ENCODE measurements at places on chromosomes 5 and 9. TPM values are rescaled to one million over a fixed set of nuclear protein-coding genes. Genes with fewer than 3 reads are reported as not detected.

- no peak for DNase-seq
Observed at GRCh38 chr5:2622866-2623265, 128.6 kb downstream of the IRX2 start.

GRCh38 chr5:139839918-139840317 is 44.3 kb downstream of the PSD2 start:
- DNase-seq: no peak

GRCh38 chr5:61878471-61878870 is 427.5 kb upstream of the KIF2A start:
- no peak for DNase-seq

DNA sequence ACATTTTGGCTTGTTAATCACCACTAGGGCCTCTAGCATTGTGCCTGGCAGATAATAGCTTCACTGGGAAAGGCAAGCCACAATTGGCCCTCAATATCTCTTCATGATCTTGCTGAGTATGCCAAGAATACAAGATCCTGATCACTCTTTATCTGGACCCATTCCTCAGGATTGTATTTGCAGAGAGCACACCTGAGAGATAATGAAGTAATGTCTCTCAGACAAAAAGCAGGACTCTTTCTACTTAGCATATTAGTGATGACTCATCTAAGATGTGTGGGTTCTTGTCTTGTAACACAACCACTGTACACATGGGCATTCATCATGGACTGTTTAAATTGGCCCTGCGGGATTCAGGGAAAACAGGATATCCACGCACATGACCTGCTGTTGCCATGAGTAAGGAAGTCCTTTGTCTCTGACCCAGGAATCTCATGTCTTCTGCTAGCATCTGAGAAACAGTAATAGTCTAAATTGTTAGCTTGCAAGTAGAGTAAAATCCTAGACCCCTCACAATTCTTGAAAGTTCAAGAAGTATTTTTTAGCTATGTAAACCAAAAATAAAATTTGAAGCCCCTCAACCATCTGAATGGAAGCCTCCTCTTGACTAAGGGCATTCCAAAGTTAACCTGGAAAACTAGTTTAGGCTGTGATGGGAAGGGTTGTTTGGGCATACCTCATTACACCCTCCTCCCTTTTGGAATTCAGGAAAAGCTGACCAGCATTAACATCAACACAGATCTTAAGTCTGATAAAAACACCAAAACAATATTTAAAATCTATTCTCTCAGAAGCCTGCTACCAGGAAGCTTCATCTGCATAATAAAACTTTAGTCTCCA is 28.0 kb upstream of the NFIL3 start:
- no peak for DNase-seq

The ELAVL2 gene
- total RNA-seq: 0.92 TPM

- DNase-seq: no peak
Observed at GRCh38 chr9:105643795-105644194, 18.5 kb upstream of the TAL2 start.

DNA sequence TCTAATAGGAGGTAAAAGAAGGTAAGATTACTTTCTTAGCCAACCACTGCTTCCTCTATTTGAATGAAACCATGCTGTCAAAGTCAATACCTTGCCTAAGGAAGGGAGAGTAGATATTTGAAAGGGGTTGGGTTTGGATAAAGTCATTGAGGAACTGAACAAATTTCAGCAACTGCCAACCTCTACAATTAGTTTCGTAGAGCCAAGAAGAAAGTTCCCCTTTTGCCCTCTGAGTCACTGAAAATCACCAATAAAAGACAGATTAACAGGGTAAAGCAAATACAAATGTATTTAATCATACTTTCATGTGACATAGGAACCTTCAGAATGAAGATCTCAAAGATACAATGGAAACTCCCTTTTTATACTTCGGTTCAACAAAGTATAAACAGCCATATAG is 615.7 kb downstream of the GABRG2 start:
- DNase-seq: no peak

GRCh38 chr5:173786286-173787187 is 101.6 kb upstream of the CPEB4 start:
- no peak for DNase-seq

- DNase-seq: no peak
Observed at GRCh38 chr9:78053627-78054026, 22.0 kb upstream of the GNAQ start.

All from NCI-H460 (cell line).